Hematopoietic multipotent progenitor cell treated with erythropoietin and hydrocortisone succinate and interleukin-3 and kit ligand, for 8 days (in vitro differentiated cells): ENCODE measurements at places on chromosomes 1 and 21.

DNA sequence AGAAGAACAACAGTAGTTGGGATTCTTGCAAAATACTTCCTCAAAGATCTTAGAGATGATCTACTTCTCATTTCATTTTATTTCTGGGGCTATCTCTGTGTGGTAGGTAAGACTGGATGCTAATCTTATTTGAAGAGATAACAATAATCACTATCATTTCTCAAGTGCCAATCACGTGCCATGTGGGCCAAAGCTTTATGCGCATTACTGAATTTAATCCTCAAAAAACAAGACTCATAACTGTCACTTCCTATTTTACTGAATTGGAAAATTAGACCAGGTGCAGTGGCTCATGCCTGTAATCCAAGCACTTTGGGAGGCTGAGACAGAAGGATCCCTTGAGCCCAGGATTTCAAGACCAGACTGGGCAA is 121.7 kb downstream of the KCNN3 start:
- no peak for DNase-seq

DNA sequence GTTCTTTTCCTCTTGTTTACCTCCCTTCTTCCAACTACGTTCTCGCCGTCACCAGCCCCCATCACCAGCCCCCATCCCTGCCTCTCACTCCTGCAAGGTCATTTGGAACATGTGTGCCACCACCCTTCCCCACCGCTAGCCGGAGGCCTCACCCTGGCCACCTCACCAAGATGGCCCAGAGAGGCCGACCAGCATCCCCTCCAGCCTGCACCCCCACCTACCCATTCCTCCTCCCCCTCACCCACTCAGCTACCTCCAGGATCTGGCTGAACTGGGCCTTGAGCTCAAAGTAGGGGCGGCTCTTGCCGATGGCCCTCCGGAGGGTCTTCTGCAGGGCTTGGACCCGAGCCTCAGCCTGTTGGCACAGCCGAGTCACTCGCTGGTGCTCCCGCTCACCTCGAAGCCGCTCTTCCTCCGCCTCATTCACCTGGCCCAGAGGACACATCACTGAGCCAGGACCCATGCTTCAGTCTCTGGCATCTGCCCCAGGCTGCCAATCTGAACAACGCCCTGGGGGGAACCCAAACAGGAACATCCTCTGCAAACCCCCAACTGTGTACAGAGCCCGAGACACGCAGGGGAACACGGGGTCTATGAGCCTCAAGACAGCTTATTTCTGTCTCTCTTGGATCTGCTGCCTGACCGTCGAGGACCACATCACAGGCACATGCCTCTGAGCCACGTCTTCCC is 12.8 kb downstream of the SH3BP5L start:
- DNase-seq, result no peak

DNA sequence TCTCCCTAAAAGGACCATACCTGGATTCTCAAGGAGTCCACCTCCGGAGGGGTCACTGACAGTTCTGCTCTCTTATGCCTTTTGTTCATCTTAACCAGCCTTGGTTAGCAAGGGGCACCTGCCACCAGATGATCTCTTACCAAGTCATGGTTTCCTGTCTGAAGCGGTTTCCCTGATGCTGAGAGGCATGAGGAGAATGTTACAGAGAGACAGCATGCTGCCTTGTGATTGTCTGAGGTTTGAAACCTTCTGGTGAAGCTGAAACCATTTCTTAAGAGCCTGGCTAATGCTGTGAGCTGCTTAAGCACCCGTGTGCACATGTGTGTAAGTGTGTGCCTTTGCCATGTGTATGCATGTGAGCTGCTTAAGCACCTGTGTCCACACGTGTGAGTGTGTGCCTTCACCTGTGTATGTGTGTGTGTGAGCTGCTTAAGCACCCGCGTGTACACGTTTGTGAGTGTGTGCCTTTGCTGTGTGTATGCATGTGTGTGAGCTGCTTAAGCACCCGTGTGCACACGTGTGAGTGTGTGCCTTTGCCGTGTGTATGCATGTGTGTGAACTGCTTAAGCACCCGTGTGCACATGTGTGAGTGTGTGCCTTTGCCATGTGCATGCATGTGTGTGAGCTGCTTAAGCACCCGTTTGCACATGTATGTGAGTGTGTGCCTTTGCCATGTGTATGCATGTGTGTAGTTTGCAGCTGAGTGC is 136.4 kb upstream of the COL6A1 start:
- no peak for DNase-seq

DNA sequence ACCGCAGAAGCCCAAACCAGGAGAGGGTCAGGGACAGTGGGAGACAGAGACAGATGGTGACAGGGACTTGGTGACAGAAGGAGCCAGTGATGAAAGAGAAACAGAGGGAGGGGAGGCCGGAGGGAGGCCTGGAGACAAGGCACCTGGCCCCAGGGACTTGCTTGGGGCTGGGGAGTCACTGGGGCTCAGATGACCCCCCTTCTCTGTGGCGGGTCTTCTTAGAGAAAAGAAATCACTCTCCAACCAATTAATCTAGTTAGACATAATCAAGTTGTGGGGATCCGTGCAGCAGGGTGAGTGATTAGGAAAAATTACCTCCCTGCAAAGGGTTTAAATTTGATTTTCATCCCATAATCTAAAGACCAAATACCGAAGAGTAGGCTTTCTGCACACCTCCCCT is 519.8 kb downstream of the PTPRU start:
- no peak for DNase-seq

GRCh38 chr21:31190516-31190915 is 152.2 kb upstream of the KRTAP19-8 start:
- no peak for DNase-seq

DNA sequence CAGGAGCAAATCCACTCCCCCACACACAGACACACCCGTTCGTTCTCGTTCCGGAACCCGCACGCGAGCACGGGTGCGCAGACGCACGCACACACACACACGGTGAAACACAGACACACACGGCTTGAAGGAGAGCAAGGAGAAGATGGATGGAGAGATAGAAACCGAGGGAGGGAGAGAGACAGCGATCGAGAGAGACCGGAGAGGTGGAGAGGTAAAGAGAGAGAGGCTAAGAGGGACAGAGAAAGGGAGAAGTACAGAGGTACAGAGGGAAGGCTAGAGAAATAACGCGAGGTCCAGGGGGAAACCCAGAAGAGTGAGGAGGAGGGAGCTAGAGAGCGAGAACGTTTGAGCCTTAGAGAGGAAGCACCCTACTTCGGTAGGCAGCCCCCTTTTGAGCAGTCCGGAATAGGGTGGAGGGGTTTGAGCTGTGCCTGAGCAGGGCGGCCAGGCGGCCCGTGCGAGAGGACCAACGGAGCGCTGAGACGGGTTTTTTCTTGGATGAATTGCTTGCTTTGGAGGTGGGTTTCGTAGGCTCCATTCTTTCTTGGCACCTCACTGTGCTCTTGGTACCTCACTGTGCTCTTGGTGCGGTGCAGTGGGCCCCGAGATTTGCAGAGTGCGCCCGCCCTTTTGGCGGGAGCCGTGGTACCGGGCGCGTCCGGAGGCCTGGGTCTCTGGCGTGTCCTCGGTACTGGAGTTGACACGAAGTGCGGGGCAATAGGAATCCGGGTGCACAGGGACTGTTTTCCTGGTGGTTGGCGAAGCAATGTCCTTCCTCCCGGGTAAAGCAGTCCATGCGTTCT is 88.4 kb upstream of the RHOU start:
- DNase-seq, result peak; percentile 33

GRCh38 chr1:150568594-150568966 is 10.8 kb downstream of the MCL1 start:
- no peak for DNase-seq

GRCh38 chr1:82517586-82517985 is 716.9 kb downstream of the ADGRL2 start:
- no peak for DNase-seq

DNA sequence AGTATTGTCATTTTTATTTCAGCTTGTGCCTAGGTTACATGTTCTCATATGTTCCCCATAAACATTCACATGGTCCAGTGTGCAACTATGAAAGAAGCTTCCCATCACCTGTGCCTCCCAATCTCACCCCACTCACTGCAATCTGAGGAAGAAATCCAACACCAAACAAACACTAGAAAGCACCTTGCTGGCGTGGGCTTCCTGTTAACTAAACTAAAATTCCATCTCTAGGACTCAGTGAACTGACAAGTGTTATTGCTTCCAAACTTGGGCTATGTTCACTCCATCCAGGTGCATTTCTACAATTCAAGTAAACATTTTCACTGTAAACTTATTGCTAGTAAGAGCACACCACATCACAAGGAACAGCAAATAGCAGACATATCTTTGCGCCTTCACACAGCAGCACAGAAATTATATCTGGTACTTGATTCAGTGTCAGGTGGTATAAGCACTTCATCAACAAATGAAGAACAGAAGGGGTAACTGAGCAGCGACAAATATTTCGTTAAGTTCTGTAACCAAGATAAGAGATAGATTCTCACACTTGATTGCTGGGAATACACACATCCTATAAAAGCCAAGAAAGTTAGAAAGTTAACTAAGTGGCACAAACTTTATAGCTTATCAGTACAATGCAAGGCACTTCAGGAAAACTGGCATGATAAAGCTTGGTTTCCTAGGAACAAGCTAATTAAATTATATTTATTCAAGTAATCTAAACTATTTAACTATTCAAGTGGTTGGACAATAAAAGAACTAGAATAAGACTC is 8.9 kb upstream of the KCNJ15 start:
- DNase-seq, result no peak

GRCh38 chr1:160092366-160093068 is 5.9 kb downstream of the IGSF8 start:
- DNase-seq, result no peak

- DNase-seq, result peak; percentile 57
Measured at GRCh38 chr1:230176871-230177411, 109.9 kb downstream of the GALNT2 start.

DNA sequence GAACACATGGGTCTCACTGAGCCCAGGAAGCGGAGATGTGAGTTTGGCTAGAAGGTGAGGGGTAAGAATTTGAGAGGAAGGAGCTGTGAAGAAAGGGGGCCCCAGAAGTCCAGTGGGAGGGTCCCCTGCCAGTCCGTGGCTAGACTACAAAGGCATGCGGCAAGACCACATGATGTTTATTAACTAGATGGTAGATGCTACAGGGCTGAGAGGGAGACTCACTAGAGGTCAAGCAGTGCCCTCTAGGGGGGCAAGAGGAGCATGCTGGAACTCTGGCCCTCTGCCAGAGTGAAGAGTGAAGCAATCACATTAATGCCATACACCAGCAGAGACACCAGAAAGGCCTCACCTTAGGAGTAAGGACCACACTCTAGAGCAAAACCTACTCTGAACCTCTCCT is 12.2 kb downstream of the KIAA0319L start:
- peak; percentile 92 for DNase-seq
